ENCODE measurements at places on chromosomes 13 and 19.

DNA sequence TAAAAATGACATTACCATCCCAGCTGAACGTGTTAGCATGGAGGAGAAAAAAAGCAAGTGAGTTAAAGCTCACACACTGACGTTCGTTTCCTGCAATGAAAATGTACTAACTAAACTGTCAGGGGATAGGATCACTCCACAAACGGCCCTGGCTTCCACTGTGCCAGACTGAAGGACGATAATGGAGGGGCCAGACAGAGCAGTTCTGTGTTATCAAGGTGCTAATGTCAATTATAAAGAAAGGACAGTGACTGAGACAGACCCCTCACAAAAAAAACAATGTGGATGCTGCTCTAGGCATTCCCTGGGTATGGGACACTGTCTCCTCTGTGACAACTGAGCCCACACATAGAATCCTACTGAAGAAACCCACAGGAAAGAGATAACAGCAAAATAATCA is 43.7 kb upstream of the SLC15A1 start:
- no peak for DNase-seq

- no peak for DNase-seq
Measured at GRCh38 chr19:5054551-5055456, 85.9 kb downstream of the KDM4B start.

DNA sequence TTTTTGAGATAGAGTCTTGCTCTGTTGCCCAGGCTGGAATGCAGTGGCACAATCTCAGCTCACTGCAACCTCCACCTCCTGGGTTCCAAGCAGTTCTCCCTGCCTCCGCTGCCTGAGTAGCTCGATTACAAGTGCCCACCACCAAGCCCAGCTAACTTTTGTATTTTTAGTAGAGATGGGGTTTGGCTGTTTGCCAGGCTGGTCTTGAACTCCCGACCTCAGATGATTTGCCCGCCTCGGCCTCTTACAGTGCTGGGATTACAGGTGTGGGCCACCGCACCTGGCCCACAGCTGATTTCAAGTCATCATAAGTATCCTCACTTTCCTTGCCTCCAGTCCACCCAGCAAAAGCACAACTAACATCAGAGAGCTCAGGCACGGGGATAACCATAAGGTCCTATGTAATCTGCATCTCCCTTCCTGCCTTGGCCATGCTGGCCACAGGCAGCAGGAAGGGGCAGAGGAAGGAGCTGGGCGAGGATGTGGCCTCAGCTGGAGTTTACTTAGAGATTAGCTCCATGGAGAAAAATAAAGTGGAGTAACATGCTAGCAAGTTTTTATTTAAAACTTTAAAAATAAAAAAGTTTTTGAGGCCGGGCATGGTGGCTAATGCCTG is 22.9 kb upstream of the ADGRE1 start:
- DNase-seq, result no peak

GRCh38 chr19:7450243-7451223 is 38.3 kb downstream of the PEX11G start:
- DNase-seq, result peak; percentile 57

DNA sequence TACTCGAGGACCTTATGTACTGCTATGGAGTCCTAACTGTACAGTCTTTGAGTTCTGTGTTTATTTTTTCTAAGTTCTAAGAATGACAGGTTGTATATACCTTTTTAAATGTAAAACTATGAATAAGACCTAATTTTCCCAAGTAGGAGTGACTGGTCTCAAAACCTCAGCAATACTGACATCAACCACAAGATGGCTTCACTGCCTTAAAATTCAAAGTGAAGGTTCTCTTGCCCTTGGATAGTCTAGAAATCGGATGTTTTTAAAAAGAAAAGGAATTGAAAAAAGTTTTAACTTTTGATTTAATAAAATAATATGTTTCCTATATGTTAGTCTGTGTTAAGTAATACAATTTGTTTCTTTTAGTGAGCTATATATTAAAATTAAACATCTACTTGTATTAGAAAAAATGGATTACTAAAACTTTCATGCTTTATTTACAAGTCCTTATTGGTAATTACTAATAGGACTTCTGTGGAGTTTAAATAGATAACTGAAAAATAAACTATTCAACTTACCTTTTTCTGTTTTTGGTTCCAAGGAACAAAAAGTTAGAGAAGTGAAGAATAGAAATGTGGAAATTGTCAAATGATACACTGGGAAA is 52.0 kb downstream of the TDRD3 start:
- peak; percentile 27 for DNase-seq

GRCh38 chr19:45156751-45157150 is 4.0 kb downstream of the NKPD1 start:
- no peak for DNase-seq

DNA sequence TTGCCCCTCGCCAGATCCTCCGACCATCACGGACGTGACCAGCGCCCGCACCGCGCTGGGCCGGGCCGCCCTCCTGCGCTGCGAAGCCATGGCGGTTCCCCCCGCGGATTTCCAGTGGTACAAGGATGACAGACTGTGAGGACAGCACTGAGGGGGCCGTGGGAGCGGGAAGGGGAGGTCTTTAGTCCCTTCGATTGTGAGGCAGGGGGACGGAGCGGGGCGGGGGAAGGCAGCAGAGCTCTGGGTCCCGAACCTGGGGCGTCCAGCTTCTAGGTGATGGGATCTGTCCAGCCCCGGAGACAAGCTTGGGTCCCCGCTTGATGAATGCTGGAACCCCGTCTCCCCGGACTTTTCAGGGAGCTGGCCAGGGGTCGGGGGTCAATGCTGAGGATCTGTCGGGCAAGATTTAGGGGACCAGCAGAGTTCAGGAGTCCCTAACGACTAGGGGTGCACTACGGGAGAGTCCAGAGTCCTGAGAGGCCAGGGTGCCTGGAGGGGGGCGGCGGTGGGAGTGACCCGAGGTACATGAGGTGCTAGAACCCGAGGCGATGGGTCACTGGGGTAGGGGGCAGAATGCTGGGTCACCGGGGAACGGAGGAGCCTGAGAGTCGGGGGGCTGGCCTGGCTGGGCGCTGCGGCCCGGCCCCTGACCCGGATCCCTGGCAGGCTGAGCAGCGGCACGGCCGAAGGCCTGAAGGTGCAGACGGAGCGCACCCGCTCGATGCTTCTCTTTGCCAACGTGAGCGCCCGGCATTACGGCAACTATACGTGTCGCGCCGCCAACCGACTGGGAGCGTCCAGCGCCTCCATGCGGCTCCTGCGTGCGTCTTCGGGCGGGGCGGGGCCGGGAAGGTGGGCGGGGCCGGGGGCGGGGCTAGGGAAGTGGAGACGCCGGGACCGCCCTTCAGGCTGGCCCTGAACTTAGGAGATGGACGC is 14.6 kb downstream of the VSIG10L start:
- DNase-seq, result peak; percentile 48
